ENCODE measurements at places on chromosomes 7 and 10.

DNA sequence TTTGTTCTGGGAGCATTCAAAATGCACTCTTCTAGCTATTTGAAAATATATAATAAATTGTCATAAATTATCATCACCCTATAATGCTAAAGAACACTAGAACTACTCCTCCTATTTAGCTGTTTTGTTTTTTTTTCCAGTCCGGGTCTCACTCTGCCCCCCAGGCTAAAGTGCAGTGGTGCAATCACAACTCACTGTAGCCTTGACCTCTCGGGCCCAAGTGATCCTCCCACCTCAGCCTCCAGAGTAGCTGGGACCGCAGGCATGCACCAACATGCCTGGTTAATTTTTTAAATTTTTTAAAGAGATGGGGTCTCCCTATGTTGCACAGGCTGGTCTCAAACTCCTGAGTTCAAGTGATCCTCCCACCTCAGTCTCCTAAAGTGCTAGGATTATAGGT is 41.1 kb upstream of the MTPAP start:
- DNase-seq, result no peak

GRCh38 chr7:24572997-24573553 is at the start of gene PALS2:
Gene PALS2, plus strand, starts transcription at chr7:24573452. Its CDS starts 50,216 bp downstream, at chr7:24623668.
- peak; percentile 79 for DNase-seq

GRCh38 chr7:65975814-65976445 is 6.1 kb downstream of the GUSB start:
- DNase-seq, result no peak

DNA sequence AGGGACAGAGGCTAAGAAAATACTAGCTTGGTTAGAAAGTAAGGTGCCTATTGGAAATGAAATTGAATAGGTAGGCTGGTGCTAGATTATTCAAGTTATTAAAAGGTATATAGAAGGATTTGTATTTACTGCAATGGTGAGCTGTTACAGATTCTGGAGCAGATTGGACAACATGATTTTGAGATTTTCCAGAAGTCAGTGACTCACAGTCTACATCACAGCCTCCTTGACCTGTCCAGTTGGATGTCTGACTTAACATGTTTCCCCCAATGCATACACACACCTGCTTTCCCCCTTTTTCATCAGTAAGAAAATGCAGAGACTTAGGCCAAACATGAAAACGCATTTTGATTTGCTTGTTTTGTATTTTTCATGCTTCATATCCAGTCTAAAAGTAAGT is 33.4 kb downstream of the STARD3NL start:
- no peak for DNase-seq

DNA sequence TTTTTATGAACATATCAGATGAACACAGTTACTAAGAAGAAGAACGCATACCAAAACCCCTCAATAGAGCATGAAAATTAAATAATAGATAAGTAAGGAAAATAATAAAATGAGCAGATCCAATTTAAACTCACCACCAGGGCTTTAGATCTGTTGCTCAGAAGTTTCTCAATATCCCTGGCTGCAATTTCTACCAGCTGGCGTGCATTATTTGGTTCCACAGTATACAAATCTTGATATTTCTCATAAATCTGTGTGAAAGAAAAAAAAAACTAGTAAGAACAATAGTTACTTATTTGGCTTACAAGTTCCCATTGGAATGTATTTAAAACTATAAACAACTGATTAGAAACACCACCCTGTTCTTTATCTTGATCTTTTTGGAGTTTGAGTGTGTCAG is 108.6 kb downstream of the CACNA2D1 start:
- no peak for DNase-seq

DNA sequence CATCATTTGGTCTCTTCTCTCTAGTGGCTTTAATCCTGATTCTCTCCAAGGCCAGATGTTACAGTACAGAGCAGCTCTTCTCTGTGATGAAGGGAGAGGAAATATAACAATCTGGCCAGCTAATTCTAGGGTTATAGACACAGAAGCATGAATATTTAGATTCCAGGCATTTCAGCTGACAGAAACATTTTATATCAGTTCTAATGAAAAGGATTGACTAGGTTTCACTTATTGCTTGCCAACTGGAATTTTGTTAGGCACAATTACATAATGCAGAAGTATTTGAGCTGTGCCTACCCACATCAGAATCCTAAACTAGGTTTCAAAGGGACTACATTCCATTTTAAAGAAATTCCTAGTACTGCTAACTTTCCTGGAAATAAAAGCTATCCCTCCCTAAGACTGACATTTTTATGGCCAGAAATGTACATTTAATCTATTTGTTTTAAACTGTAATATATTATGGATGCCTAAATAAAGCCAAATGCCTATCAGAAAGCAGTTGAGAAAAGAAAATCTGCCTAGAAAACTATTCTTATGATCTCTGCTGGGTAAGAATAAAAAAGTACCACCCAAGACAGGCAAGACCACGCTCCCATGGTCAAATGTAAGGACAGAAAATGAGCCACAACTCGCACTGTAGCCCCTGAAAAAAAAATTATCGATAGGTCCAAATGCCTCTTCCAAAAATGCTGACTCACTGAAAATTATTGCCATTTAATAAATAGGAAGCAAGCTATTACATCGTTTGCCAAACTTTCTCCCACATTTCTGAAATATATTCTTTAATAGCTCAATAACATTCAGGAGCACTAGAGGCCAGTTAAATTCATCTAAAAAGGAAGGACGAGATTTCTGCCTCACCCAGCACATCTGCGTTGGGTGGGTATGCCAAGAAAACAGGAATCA is 498.1 kb downstream of the KCNMA1 start:
- no peak for DNase-seq

DNA sequence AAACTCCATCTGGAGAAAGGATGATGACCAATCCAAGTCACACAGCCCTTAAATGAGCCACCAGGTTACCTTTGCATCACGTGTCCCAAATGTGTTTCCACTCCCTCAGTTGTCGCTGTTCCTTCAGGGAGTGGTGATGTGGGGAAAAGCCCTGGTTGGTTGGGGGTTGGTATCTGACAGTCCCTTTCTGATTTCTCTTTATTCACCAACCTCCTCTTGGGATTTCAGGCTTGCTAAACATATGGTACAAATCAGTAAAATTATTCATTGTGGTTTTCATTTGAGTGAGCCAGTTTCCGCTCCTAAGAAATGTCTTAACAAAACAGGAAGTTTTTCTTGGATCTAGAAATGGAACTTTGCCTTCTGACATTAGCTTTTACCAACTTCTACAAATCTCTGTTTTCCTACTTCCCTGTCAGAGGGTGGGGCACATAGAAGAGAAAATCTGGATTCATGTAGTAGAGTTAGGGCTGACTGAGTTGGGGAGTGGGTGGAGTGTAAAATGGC is 40.0 kb upstream of the KMT2E start:
- DNase-seq, result no peak

DNA sequence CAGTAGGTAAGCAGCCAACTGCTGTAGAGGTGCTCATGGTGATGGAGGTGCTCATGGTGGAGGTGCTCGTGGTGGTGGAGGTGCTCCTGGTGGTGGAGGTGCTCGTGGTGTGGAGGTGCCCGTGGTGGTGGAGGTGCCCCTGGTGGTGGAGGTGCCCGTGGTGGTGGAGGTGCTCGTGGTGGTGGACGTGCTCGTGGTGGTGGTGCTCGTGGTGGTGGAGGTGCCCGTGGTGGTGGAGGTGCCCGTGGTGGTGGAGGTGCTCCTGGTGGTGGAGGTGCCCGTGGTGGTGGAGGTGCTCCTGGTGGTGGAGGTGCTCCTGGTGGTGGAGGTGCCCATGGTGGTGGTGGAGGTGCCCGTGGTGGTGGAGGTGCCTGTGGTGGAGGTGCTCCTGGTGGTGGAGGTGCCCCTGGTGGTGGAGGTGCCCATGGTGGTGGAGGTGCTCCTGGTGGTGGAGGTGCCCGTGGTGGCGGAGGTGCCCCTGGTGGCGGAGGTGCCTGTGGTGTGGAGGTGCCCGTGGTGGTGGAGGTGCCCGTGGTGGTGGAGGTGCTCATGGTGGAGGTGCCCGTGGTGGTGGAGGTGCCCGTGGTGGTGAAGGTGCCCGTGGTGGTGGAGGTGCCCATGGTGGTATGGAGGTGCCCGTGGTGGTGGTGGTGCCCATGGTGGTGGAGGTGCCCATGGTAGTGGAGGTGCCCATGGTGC is 517.3 kb downstream of the PTPRN2 start:
- no peak for DNase-seq

DNA sequence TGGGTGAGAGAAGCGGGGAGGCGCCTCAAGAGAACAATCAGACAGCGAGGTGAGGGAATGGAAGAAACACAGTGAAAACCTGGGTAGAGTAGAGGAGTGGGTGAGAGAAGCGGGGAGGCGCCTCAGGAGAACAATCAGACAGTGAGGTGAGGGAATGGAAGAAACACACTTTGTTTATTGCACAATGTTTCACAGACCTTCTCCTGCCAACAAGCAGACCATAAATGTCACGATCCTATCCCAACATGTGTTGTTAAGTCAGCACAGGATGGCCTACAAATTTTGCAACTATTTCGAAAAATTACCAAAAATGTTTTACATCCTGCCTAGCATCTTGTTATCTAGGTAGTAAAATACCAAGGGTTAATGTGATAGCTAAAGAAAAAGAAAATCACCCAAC is 115.3 kb downstream of the JAZF1 start:
- no peak for DNase-seq

- DNase-seq, result peak; percentile 36
These were observed 29.2 kb downstream of the TFAM start for GRCh38 chr10:58414270-58415041.

- DNase-seq, result no peak
These were observed 55.4 kb upstream of the SEC61G start for GRCh38 chr7:54814401-54814800.

DNA sequence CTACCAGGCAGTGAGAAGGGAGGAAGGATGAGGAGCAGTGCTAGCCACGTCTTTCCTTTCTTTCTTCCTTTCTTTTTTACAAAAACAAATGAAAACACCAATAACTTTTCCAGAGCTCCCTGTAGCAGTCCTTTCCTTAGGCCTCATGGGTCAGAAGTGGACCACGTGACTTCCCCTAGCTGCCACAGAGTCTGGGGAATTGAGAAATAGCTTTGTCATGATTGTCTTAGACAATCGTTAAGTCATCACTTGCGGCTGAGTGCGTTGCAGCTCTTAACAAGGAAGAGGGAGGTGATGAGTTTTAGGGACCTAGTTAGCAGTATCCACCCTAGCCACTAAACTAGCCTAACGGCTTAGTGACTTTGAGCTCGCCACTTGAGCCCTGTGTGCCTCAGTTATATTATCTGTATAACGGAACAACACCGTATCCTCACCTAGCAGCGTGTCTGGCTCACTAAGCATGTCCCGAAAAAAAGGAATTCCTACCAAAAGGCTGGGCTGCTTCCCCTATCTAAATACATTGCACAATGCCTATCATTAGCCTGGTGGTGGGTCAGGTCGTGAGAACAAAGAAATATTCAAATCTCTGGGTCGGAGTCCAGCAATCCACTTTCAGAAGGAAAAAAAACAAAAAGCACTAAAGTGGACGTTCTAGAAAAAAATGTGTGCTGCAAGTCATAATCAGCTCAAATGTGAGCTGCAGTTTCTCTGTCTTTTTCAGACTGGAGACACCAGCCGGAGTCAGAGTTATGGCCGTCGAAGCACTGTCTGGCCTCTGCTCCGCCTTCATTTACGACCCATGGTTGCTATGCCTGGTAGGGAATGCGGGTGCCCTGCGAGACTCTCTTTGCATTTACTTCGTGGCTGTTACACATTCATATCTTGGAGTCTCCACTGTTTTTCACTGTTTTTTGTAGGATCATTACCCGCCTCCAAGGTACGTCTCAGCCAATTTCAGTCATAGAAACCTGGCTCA is 338.5 kb upstream of the FOXK1 start:
- DNase-seq, result no peak

GRCh38 chr10:49688920-49689319 is 9.5 kb downstream of the C10orf53 start:
- DNase-seq, result no peak

GRCh38 chr10:89369156-89370105 is 8.4 kb upstream of the IFIT1B start:
- DNase-seq, result no peak

DNA sequence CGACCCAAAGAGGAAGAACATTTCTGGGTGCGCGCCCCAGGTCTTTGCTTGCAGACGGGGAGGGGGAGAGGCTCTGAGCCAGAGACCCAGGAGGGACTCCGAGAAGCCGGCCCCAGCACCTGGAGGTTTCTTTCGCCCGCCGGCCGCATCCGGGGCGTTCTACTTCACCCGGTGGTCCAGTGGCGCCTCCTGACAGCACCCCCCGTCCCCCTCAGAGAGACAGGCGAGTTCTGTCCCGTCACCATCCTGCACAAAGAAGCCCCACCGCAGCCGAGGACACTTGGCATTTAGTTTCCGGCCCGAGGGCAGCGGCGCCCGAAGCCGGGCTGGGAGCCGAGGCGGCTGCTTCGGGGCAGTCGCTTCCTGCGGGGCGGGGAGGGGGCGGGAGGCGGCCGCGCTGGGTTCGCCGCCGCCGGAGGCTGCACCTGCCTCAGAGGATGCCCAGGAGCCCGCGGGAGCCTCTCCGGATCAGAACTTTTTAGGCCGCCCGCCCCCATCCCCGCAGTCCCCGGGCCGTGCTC is at the start of gene TMEM178B:
TMEM178B (plus strand) TSS at position 424 of the 521 bp plus-strand sequence.
- peak; percentile 29 for DNase-seq

DNA sequence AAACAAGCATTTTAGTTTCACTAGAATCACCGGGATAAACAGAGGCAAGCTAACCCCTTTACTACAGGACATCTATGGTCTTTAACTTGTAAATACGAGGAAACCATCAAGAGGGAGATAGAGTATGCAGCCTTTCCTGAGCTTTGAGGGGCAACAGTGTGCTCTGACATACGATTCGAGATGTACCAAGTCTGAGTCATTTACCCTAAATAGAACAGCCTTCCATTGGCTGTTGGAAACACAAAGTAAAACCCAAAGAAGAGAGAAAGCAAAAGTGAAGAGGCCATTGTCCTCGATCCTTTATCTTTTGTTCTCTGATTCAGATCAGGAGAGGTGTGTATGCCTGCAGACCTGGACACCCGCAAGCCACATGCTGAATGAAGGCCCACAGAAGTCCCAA is 289.5 kb downstream of the KCNMA1 start:
- DNase-seq, result no peak

- peak; percentile 43 for DNase-seq
These were observed 1211.6 kb upstream of the LRRN3 start for GRCh38 chr7:109879287-109879828.

- no peak for DNase-seq
These were observed 6.1 kb downstream of the LRRN3 start for GRCh38 chr7:111096997-111097396.

Data from NCI-H774 (cell line).